Stimulated activated CD4-positive, alpha-beta T cell treated with anti-CD3 and anti-CD28 coated beads, Interleukin-1b, Interleukin-23, amount 100 ng/mL, for 1 hour (primary cell): ENCODE measurements at places on chromosomes 6 and 20.

DNA sequence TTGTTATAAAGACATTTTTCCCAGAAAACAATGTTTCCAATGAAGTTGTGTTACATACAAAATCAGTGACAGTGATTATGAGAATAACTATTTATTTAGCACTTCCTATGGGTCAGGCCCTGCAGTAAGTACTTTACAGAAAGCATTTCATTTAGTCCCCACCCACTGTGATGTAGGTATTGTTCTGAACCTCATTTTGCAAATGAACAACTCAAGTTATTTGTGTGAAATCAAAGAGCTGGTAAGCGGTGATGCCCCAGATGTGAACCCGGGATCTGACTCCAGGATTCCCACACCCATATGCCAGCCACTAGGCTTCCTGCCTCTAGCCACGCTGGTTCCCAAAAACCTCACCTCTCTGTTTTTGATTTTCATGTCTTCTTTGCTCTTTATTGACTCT lies 30.9 kb downstream of the FAXC start:
- no peak for DNase-seq

DNA sequence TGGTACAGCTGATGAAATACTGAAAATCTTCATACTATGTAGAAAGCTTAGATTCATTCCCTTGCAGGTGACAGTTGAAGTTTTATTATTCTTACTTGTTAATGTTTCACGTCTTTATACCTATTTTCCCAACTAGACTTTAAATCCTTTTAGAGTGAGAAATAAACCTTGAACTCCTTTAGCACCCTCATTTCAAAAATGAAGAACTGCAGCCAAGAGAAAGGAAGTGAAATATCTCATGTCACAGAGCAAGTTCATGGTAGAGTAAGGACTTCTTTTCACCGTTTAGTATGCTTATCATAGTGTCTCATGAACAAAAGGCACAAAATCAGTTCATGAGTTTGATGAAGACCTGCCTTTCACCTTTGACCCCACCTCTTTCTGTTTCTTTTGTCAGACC lies 38.5 kb downstream of the ORC3 start:
- no peak for DNase-seq

GRCh38 chr6:167849846-167850459 lies 23.2 kb downstream of the AFDN start:
- no peak for DNase-seq

DNA sequence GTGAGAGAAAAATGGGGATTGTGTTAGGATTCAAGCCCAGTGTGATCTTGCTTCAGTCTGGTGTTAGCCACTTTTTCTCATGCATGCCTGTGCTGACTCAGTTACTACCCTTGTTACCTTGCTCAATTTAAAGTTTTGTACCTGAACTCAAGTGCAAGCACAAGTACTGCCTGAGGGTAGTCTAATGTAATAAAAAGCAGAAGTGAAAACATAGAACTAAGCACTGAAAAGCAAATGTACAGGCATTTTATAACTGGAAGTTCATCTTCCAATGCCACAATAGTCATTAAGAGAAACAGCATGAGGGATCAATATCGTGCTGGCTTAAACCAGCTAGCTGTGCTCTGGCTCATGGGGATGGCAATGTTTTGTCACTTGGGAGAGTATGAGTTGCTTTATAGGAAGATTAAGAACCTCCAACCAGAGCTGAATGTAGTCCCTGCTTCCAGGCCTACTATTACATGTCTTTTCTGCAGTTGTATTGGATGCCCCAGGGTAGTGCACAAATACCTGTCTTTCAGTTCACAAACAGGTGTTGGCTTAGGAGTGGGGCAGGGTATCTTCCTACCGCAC lies 48.7 kb downstream of the SLC35F1 start:
- DNase-seq: no peak

GRCh38 chr6:153104220-153104619 lies 26.9 kb downstream of the RGS17 start:
- DNase-seq: no peak

GRCh38 chr6:154757352-154758050 lies 24.3 kb downstream of the SCAF8 start:
- DNase-seq: no peak

DNA sequence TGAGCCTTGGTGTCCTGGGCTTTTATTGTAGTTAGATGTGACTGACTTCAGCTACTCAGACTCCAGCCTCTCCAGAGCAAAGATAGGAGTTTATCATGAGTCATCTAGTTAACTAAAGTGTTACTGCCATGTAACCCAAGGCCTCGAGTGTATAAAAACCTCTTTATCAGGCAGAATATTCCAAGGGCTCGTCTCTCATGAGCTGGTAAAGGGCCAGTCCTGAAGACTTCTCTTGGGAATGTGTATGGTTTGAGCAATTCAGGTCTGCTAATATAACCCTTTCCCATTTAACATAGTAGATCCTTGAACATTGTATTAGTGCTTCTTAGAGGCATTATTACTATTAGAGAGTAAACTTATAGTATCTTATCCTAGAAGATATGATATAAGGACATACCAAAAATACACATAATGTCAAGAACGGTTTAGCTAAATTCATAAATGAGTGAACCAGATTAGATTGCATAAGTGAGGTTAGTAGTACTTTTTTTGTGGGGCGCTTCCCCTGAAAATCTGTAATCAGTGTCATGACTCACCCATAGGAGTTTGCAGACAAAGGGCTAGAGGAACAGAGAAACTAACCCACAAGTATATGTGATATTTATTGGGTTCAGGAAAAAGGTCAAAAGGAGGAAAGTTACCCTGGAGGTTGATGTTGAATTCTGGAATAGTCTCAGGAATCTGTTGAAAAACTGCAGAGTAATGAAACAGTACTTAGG lies 16.0 kb downstream of the DSE start:
- no peak for DNase-seq
